ENCODE measurements at places on chromosomes 1 and 21.

DNA sequence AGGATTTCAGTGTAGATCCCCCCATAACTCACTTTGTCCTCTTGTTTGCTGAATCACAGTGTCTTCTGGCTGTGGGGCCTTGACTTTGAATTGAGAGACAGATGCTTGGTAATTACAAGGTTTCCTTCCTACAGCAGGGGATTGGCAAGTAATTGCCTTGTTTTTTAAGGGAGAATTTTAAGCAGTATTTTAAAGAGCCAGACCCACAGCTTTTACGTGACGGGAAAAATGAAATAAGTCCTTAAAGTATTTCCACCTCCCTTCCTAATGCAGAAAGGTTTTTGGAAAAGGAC is 41.0 kb downstream of the PGBD5 start:
- no peak for DNase-seq

- DNase-seq: no peak
Measured at GRCh38 chr1:39508857-39509305, 17.4 kb downstream of the BMP8A start.

- DNase-seq: peak; percentile 12
Measured at GRCh38 chr21:37367336-37367702, 746 bp downstream of the DYRK1A start.

DNA sequence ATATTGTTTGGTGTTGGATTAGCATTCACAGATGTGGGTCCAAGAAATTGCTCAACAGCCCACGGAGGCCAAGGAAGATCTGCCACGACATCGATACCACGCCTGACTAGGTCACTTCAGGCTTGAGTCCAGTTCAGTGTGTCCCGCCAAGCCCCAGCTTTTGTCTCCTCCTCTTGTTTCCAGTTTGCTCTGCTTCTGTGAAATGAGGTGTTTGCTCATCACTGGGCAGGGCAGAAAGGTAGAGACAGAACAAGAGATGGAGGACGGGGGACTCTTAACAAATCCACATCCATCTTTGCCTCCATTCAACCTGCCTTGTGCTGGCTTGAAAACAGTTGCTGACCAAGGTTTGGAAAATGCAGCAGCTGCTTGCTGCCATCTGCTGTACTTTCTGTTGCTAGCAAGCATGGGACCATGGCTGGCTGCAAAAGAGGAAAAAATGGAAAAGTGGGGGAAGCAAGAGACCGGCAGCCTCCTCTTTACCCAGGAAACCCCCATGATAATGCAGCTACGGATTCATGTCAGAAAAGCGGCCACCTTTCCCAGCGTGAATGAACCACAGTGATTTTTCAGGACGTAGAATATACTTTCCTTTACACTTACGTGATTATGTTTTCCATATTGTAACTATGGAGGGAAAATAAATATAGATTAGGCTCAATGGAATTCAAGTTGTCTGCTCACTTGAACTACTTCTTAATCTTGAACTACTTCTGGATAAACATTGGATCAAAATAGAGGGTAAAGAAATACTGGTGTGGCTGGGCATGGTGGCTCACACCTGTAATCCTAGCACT is 80.2 kb upstream of the GREM2 start:
- DNase-seq: no peak

GRCh38 chr21:31878831-31879230 is 6.0 kb downstream of the HUNK start:
- no peak for DNase-seq

DNA sequence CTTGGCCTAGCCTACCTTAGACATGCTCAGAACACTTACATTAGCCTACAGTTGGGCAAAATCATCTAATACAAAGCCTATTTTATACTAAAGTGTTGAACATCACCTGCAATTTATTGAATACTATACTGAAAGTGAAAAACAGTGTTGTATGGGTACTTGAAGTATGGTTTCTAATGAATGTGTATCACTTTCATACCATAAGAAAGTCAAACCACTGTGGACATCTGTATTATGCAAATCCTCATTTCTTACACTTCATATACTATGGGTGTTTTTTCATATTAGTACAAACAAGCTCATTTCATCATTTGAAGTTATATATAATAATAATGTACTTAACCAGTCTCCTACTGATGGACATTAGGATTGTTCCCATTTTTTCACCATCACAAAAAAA is 41.2 kb downstream of the TDRD5 start:
- no peak for DNase-seq

- DNase-seq: no peak
Measured at GRCh38 chr1:29243871-29244200, 7.5 kb downstream of the PTPRU start.

DNA sequence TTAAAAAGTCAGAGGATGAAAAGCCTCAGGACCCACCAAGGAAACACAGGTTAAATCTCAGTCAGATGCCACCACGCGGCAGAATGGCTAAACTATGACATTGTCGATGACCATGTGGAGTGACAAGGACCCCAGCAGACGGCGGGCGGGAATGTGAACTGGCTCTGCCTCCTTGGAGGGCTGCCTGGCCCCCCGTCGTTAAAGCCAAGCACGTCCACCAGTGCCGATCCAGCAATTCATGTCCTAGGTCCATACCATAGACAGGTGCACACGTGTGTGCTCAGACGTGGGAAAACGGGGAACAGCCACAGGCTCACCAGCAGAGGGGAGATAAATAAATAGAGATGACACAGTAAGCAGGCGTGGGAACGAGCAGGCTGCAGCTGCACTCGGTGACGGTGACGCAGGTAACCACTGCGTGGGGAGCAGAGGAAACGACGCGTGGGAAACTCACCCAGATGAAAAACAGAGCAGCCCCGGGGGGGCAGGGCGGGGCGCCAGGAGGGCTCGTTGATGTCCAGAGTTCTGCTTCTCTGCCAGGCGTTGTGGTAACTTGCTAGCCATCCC is 28.3 kb upstream of the PCBP3 start:
- peak; percentile 66 for DNase-seq

DNA sequence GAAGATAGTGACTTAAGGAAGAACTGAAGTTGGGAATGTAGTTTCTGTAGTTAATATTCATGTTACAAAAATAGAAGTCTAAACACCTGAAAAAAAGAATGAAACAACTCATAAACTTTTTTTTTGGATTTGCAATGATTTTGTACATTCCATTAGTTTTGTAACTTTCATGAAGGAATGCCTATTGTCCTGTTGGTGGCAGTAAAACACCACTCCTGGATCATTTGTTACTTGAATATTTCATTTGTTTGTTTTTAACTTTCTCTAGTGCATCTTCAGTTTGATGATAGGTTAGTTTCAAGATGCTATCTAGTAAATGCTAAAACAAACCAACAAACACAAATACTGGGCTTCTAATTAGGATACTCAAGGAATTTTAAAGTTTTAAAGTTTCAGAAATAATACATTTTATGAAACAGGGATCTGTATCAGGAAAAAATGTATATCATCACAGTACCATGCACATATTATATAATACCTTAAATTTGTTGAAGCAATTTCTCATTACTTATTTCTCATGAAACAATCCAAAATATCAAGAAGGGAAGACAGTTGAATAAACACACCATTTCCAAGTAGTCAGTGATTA is 229.7 kb upstream of the CACYBP start:
- DNase-seq: no peak

GRCh38 chr1:184463680-184464079 is 76.9 kb downstream of the C1orf21 start:
- DNase-seq: no peak

DNA sequence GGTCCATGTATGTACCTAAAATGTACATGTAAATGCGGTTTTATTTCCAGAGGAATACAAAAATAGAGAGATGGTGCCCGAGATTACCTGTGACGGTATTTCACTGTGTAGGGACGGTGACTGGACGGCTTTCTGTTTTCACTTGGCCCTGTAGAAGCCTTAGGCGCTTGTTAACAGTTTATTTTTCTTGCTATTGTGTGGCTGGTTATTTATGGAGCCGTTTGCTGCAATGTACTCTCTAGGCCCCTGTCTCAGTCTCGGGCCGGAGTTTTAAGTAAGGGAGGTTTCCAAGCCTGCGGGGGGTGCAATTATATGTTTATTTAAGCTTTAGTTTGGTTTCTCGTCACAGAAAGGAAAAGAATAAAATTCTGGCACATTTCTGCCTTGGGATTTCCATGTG is 413 bp downstream of the EFCAB7 start:
- no peak for DNase-seq

- no peak for DNase-seq
Measured at GRCh38 chr1:221972276-221973235, 230.7 kb upstream of the DUSP10 start.

DNA sequence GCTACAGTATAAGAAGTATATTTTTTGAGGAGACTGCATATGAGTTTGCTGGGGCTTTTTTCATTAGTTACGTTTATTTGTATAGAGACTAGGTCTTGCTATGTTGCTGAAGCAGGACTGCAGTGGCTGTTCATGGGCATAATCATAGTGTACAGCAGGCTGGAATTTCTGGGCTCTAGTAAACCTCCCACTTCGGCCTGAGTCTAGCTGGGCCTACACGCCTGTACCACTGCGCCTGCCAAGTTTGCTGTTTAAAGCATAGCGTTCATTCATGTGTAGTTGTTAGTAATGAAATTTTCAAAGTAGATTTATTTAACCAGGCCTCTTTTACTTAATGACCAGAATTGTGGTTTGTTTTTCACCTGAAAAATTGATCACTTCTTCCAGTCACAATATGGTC is 33.8 kb downstream of the HS2ST1 start:
- no peak for DNase-seq

DNA sequence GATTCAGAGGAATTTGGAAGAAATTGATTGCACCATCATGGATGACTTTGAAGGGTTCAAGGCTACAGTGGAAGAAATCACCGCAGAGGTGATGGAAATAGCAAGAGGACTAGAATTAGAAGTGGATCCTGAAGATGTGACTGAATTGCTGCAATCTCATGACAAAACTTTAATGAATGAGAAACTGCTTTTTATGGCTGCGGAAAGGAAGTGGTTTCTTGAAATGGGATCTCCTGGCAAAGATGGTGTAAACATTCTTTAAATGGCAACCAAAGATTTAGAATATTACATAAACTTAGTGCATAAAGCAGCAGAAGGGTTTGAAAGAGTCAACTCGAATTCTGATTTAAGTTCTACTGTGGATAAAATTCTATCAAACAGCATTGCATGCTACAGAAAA is 698.6 kb downstream of the PLA2G4A start:
- DNase-seq: no peak

- DNase-seq: no peak
Measured at GRCh38 chr21:43767498-43767983, 8.6 kb downstream of the CSTB start.

Data from stimulated activated CD4-positive, alpha-beta T cell treated with anti-CD3 and anti-CD28 coated beads, Interleukin-4, amount 100 ng/mL, for 48 hours (primary cell).